ENCODE measurements at places on chromosomes 5 and 9.

GRCh38 chr5:79771387-79771786, 81.8 kb downstream of the CMYA5 start:
- DNase-seq = no peak

- no peak for DNase-seq
Observed at GRCh38 chr9:21746550-21746949, 55.9 kb upstream of the MTAP start.

GRCh38 chr5:65866837-65867521, 59.4 kb upstream of the ERBIN start:
- no peak for DNase-seq

DNA sequence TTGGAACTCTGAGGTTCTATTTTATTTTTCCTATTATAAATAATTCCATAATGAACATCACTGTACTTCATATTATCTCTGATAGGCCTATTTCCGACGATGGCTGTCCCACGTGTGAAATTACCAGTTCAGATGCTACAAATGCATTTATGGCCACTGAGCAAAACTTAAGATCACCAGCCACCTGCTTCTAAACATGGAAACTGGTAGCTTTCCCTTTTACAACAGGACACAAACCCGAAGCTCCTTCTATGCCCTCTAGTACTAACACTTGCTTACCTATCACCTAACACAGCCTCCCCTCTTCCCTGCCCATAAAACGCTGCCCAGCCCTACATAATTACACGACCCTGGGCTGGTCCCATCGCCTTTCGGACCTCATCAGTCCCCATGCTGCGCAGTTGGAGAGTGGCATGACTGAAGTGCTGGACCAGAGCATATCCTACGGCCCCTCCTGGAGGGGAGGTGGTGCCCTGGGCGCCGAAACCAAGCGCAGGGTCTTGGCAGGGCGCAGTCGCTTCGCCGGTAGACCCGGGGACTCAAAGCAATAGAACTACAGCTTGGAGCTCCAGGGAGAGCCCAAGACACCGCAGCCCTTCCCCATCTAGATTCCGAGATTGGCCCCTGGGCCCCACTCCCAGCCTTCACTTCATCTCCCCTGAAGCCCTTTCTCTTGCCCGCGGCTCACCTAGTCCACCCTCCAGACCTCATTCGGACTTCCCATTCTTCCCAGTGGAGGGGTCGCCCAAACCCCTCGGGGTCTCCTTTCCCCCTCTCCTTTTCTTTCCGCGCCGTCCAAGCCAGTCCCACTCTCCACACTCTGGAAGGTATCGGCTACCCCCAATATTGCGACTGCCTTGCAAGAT, 1.0 kb upstream of the SAP30L start:
- DNase-seq = peak; percentile 31

DNA sequence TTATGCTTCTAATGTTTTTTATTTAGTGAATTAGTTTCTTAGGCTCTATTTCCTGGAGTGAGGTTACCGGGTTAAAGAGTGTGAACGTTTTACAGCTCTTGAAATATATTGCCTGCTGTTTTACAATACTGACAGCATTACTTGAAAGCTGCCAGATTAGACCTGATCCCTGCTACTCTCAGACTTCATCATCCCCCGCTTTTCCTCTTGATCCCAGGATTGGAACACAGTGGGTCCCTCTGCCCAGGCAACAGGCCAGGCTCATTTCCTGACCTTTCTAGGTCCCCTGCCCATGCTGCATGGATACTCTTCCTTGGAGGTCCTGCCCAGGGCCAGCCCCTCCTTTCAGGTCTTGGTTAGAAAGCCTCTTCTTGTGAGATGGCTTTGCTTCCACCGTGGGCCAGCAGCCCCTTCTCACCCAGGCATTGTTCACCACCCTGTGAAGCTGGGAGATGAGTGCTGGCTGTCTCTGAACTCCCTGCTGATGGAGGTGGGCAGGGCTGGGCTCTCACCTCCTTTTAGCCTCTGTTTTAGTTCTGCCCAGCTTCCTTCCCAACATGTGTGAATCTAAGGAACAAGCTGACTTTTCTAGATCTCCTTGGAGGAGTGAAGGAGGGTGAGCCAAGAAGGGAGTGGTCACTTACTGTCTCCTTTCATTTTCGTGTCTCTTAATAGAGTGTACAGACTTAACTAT, 15.5 kb upstream of the FAM120AOS start:
- no peak for DNase-seq

All from hypothalamus (tissue), 51 donors.